ENCODE measurements at places on chromosomes 7 and 10.

DNA sequence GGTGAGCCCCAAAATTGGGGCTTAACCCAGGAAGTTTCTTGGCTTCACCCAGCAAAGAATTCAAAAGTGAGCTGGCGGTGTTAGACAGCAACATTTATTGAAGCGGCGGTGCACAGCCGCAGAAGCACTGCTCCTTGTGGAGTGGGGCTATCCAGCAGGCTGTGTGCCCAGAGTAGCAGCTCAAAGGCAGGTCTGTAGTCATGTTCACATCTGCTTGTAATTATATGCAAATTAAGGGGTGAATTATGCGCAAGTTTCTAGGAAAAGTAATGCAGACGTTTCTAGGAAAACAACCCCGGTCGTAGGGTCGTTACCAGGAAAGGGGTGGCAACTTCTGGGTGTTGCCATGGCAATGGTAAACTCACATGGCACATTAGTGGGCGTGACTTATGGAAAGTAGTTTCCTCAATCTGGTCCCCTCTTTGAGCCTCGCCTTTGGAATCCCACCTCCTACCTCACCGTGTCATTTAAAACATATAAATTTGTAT is 13.7 kb upstream of the KBTBD2 start:
- DNase-seq, result no peak

DNA sequence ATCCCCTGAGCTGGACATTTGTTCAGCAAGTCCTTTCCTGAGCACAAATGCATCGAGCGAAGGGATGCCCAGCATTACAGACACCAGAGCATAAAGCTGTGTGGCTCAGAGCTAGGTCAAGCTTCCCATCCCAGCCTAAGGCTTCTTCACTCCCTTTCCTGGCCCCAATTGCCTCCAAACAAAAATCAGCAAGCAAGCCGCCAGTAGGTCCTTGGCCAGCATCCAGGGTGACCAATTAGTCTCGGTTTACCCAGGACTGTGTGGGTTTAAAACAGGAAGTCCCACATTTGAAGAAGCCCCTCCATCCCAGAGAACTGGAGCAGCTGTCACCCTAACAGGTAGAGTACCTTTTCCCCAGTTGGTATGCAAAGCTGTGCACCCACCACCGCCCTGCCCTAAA is 51.2 kb downstream of the PRKAG2 start:
- DNase-seq, result no peak

GRCh38 chr7:131586259-131586658 is 29.8 kb upstream of the PODXL start:
- DNase-seq, result no peak

DNA sequence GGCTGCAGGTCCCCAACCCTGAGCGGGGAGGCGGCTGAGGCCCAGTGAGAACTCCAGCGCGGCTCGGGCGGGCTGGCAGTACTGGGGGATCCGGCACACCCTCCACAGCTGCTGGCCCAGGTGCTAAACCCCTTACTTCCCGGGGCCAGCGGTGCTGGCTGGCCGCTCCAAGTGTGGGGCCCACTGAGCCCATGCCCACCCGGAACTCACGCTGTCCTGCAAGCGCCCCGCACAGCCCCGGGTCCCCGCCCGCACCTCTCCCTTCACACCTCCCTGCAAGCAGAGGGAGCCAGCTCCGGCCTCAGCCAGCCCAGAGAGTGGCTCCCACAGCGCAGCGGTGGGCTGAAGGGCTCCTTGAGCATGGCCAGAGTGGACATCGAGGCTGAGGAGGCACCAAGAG is 25.0 kb downstream of the RNF133 start:
- no peak for DNase-seq

DNA sequence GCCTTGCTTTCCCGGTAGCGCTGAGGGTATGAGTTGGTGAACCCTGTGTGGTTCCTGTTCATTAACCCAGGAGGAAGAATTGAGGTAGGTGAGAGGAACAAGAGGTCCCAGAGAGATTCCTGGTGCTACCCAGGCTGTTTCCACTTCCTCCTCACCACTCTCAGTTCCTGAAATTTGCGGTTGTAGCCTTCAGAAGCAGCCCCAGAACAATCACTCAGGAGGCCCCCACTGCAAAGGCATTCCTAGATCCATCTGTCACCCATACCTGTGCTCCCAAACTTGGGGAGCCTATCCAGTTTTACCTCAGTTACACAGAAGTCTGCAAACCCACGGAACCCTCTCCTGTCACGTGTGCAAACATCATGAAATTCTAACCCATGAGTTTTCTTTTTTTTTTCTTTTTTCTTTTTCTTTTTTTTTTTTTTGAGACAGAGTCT is 9.0 kb upstream of the PIP4K2A start:
- DNase-seq, result no peak

All from G401 (cell line).